ENCODE measurements at places on chromosomes 6 and 20.

GRCh38 chr6:109000289-109000688 is 94.4 kb downstream of the SESN1 start:
- DNase-seq = no peak

DNA sequence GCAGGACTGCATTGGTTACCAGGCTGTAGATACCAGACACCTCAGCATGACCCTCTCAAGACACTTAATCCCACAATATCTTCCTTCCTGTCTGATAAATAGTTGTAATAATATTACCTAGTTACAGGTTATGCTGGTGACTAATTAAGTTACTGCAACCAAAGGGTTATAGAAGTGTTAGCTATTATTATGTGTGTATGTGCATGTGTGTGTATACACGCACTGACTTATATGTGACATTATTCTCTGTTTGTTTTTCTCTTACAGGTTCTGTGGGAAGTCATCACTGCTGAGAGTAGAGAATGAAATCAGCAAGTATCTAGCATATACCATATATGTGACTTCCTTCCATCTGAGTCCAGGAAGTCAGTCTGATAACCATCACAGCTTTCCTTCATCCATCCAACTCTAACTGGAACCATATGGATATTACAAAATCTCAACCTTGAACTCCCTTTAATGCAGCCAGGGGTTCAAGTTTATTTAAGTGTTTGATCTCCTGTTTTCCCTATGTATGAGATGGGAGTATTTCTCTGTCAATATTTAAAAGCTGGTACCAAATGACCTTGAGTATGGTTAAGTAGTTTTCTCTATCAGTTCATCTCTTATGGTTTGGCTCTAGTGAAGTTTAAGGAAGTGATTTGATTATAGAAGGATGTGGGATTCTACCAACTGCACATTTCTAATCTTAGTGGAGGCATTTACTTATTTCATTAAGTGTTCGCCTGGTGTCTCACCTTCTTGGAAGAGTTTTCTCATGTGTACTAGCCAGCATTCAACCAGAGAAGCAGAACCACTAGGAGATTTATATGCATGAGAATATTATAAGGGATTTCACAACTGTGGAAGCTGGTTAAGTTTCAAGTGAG is 313.2 kb downstream of the HIVEP2 start:
- DNase-seq = no peak

DNA sequence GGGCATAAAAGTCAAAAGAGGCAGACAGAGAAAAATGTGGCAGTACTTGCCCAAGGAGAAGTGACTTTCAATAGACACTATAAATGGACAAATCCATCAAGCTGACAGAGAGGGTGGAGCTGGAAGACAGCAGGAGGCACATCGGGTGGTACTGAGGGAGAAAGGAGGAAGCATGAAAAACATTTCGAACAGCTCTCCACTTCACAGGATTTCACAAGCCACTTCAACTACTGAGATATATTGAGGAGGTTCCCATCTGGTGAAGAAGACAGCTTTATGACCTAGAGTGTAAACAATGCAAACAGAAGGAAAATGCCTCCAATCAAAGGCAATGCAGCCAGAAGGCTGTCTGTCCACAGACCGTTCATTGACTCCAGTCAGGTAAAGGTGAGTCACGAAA is 259.4 kb upstream of the ECI2 start:
- no peak for DNase-seq

GRCh38 chr6:25035174-25035511 is 99.4 kb upstream of the RIPOR2 start:
- DNase-seq = peak; percentile 23

- DNase-seq = peak; percentile 30
Observed at GRCh38 chr6:42404484-42404883, 47.2 kb downstream of the TRERF1 start.

GRCh38 chr6:132568611-132569010 is 1.5 kb upstream of the TAAR6 start:
- no peak for DNase-seq

DNA sequence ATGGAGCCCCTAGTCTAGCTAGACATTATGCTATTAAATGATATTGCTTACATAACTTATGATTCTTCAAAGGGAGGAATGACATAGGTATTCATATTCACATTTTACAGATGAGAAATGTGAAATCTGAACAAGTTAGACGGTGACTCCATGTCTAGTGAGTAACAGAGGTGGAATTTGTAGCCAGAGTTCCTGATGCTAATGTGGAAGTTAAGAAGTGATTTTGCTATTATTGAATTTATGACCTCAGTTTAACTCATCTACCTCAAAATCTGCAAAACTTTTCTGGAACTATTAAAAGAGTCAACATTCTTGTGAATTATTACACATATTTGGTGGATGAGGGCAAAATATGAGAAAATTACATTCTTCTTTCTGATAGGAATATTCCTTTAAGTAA is 347.6 kb upstream of the MMS22L start:
- DNase-seq = no peak

- DNase-seq = no peak
Observed at GRCh38 chr6:44668976-44669934, 281.7 kb downstream of the CDC5L start.

- no peak for DNase-seq
Observed at GRCh38 chr6:41548098-41548840, 2.1 kb downstream of the FOXP4 start.

- no peak for DNase-seq
Observed at GRCh38 chr6:28648878-28649375, 123.2 kb downstream of the GPX5 start.

DNA sequence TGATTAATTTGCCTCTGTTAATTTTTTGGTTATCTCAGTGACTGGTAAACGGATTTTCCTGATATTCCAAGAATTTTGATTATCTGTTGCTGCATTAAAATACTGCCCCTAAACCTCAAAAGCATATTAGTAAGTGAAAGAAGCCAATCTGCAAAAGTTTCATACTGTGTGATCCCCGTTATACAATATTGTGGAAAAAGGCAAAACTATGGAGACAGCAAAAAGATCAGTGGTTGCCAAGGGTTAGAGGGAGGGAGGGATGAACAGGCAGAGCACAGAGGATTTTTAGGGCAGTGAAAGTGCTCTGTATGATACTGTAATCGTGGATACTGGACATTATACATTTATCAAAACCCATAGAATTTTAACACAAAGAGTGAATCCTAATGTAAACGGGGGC is 133.0 kb downstream of the MYLK4 start:
- no peak for DNase-seq
